ENCODE measurements at places on chromosomes 2 and 18.

GRCh38 chr2:44952143-44952805, 10.8 kb downstream of the SIX3 start:
- no peak for DNase-seq

- no peak for DNase-seq
These were observed 580 bp downstream of the TMEM163 start for GRCh38 chr2:134718023-134718816.

DNA sequence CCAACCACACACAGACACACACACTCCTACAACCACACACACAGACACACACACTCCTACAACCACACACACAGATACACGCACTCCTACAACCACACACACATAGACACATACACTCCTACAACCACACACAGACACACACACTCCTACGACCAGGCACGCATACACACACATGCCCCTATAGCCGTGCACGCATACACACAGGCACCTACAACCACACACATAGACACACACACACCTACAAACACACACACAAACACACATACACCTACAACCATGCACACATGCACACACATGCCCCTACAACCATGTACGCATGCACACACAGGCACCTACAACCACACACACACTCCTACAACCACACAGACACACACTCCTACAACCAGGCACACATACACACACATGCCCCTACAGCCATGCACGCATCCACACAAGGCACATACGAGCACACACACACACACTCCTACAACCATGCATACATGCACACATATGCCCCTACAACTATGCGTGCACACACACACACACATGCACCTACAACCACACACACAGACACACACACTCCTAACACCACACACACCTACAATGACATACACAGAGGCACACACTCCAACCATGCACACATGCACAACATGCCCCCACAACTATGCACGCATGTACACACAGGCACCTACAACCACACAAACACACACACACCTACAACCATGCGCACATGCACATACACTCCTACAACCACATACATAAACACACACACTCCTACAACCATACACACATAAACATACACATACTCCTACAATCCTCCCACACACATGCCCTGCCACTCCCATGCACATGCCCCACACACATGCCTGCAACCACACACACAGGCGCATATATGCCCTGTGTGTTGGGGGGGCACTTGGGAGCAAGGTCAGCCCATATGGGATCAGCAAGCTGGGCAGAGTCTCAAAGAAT, 19.1 kb upstream of the TEX51 start:
- DNase-seq: no peak

DNA sequence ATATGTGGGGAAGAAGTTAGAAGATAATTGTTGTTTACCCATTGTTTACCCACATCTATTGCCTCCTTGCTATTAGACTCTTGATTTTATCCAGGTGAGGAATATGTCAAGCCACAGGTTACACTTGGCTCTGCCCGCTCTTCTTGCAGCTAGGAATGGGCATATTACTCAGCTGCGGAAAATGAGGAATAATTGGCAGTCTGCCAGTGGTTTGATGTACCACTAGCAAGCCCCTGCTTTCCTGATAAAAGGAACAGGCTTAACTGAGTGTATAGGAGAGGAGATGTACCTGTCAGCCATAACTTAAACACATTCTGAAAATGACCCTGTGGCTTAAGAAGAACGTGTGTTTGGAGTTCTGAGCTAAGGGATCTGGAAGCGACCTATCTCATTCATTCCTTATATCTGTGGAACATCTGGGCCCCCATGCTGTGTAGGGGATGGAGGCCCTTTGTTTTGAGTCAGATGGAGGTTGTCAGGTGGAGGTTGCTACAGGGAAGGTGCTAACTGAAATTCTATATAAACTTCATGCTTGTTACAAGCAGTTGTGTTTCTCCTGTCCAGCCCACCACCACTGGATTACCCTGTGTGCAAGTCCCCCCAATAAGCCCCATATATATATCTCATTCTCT, 4.6 kb upstream of the FMNL2 start:
- no peak for DNase-seq

DNA sequence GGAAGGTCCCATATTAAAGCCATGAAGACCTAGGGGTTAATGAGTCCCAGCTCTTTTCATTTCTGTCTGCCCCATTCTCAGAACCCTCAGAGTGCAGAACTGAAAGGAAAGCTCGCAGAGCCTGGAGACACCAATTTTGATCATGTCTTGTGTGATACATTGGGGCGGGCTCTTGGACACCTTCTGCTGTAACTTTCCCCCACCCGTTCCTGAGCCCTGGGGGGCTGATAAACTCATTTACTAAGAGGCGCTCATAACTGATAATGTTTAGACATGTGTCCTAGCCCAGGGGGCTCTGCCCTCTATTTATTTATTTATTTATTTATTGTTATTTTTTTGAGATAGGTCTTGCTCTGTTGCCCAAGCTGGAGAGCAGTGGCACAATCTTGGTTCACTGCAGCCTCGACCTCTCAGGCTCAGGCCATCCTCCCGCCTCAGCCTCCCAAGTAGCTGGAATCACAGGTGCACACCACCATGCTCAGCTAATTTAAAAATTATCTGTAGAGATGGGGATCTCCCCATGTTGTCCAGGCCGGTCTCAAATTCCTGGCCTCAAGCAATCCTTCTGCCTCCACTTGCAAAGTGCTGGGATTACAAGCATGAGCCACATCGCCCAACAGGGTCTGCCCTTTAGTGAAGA, 72.4 kb upstream of the HAAO start:
- DNase-seq: no peak

- no peak for DNase-seq
These were observed 109.2 kb downstream of the SCN2A start for GRCh38 chr2:165348441-165348840.

GRCh38 chr2:64787019-64787365, 133.3 kb upstream of the SERTAD2 start:
- no peak for DNase-seq

- no peak for DNase-seq
These were observed 75.4 kb downstream of the SFXN5 start for GRCh38 chr2:72996117-72996502.

- DNase-seq: no peak
These were observed 59.5 kb upstream of the SP3 start for GRCh38 chr2:174024524-174025270.

DNA sequence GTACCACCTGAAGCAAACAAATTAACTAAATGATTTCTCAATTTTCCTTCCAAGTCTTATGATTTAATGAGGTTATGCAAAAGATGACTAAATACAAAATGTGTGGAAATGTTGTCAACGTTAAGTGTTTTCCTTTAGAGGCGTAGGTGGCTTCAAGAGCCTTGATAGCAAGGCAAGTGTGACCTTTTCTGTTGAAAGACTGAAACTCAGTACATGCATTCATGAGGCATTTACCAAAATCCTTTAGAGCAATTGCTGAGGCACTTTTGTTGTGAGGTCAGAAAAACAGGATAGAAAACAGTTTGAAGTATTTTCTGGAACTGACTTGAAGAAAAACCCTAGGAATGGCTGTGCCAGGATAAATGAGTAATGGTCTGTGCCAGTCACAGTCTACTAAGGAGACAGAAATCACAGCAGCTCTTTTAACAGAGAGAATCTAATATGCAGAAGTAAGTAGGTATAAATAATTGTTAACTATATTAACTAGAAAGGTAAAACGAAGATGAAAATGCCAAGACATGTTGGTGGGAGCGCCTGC, 326.5 kb upstream of the CDH20 start:
- no peak for DNase-seq

DNA sequence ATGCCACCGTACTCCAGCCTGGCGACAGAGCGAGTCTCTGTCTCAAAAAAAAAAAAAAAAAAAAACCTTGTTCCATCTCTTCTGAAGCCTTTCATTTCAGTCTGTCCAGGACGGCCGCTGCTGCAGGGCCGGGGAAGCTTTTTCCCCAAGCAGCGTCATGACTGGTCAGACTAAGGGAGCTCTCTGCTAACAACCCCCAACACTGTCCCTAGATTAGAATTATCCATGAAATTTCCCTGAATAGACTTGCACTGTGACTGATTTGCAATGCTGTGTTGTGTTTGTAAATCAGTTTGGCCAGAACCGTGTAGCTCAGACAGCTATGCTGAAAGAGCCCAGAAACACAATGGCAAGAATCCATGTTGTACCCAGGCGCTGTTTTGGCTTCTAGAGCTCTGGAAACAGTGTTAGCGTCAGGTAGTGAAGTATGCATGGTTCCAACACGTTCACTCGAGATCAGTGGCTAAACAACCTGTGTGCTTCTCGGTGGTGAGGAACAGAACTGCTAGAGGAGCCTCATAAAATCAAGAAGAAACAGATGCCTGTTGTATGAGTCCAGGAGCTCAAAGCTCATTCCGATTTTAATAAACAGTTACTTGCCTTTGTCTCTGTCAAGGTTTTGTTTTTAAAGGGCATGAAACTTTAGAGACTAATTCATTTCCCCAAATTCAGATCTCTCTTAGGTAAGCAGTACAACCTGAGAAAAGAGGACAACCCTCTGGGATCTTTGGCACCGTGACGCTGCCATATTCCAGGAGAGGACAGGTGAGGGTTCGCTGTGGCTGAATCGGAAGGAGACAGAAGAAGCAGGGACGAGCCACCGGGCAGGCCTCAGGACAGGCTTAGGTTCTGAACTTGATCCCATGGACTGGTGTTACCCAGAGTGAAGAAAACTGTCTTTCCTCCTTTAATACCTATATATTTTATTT, 43.5 kb downstream of the GORASP2 start:
- DNase-seq: no peak

All from AG04450 (cell line).